ENCODE measurements at places on chromosomes 7 and 10. TPM values are rescaled to one million over a fixed set of nuclear protein-coding genes. Genes with fewer than 3 reads are reported as not detected.

Gene STAM
- total RNA-seq: 17.8 TPM

Gene CDC14C
- total RNA-seq: not detected

Gene GPR37
- total RNA-seq: 14.7 TPM

Gene SNCG
- total RNA-seq: 28.3 TPM

Gene CACNB2
- total RNA-seq: 84.7 TPM

Gene SFTPA2
- total RNA-seq: 8.3 TPM

Gene NAT16
- not detected for total RNA-seq

Gene HOXA9
- not detected for total RNA-seq

Gene GNGT1
- total RNA-seq: not detected

Gene NUTM2D
- total RNA-seq: 3.0 TPM

Gene ANKRD7
- 1.2 TPM for total RNA-seq

- H3K4me3 ChIP-seq: peak overlapping the region; percentile 38
- H3K27ac ChIP-seq: no peak overlapping the region
- peaks cover 6% of the 10 kb centered on the region for H3K27me3 ChIP-seq
- peak; percentile 93 for DNase-seq
- no peaks in the 10 kb centered on the region for H3K36me3 ChIP-seq
These were observed 628.7 kb downstream of the TYW1 start for GRCh38 chr7:67625257-67625737.

DNA sequence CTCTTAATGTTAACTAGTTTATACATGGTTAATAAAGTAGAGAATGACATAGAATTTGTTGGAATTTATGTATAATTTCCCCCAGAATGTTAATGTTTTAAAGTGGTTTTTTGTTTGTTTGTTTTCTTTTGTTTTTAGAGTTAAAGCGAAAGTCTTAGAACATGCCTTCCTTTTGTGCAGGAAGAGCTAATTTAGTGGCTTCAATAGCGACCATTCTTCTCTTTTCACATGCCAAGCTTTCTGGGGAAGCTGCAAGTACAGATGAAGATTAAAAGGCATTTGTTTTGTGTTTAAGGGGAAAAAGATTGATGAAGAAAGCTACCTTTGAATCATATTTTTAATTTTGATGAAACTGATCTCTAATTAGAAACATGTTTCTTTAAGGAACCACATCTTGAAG lies 256.3 kb upstream of the CSTF2T start:
- H3K36me3 ChIP-seq: no peaks in the 10 kb centered on the region
- H3K27me3 ChIP-seq: no peaks in the 10 kb centered on the region
- H3K27ac ChIP-seq: no peak overlapping the region
- no peak for DNase-seq

- no peaks in the 10 kb centered on the region for H3K4me1 ChIP-seq
- peak; percentile 86 for DNase-seq
- H3K27ac ChIP-seq: no peak overlapping the region
- no peaks in the 10 kb centered on the region for H3K27me3 ChIP-seq
- H3K4me3 ChIP-seq: no peak overlapping the region
These were observed 22.3 kb upstream of the ARHGAP22 start for GRCh38 chr10:48626986-48627731.

- peaks cover 62% of the 10 kb centered on the region for H3K4me1 ChIP-seq
- H3K4me3 ChIP-seq: no peak overlapping the region
- peak overlapping the region; percentile 28 for H3K27ac ChIP-seq
- H3K27me3 ChIP-seq: peaks cover 69% of the 10 kb centered on the region
These were observed 546 bp upstream of the HOXA3 start for GRCh38 chr7:27152816-27153442.

GRCh38 chr10:88089498-88089897 lies 226.1 kb downstream of the PTEN start:
- no peak overlapping the region for H3K27ac ChIP-seq
- H3K4me3 ChIP-seq: no peak overlapping the region

DNA sequence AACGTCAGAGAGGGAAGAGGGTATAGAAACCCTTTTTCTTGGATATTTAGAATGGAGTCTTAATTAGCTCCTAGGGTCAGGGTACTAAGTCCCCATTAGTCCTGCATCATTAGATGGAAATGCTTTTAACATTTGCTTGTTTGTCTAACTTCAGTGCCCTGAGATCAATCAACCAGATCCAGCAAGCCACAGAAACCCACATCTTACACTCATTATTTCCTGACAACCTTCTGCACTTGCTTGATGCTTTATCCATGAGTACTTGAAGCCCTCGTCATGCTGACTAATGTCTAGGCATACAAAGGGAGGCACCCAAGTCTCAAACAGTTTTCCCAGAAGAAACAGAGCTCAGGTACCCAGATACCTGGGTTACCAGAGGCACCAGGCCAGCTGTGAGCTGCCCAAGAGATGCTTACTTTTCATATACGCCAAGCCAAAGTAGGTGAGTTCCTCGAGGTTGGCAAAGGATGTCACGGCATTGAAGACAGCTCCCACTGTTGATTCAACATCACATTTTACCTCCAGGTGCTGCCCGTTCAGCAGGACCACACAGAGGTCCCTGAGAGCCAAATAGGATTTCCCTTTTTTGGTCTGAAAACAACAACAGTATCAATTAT lies 42.7 kb downstream of the FRMPD2 start:
- H3K27me3 ChIP-seq: peaks cover 6% of the 10 kb centered on the region
- no peak overlapping the region for H3K27ac ChIP-seq
- no peak for DNase-seq
- no peaks in the 10 kb centered on the region for H3K36me3 ChIP-seq
- H3K4me1 ChIP-seq: no peaks in the 10 kb centered on the region

GRCh38 chr10:7467031-7467667 lies 56.3 kb upstream of the SFMBT2 start:
- DNase-seq: no peak
- H3K4me3 ChIP-seq: no peak overlapping the region
- no peaks in the 10 kb centered on the region for H3K4me1 ChIP-seq
- H3K27ac ChIP-seq: no peak overlapping the region
- no peaks in the 10 kb centered on the region for H3K27me3 ChIP-seq
- H3K36me3 ChIP-seq: no peaks in the 10 kb centered on the region

GRCh38 chr7:136865236-136865635 lies 3.2 kb upstream of the CHRM2 start:
- no peak overlapping the region for H3K4me3 ChIP-seq
- no peak overlapping the region for H3K27ac ChIP-seq
- H3K27me3 ChIP-seq: peaks cover 14% of the 10 kb centered on the region
- no peak for DNase-seq

DNA sequence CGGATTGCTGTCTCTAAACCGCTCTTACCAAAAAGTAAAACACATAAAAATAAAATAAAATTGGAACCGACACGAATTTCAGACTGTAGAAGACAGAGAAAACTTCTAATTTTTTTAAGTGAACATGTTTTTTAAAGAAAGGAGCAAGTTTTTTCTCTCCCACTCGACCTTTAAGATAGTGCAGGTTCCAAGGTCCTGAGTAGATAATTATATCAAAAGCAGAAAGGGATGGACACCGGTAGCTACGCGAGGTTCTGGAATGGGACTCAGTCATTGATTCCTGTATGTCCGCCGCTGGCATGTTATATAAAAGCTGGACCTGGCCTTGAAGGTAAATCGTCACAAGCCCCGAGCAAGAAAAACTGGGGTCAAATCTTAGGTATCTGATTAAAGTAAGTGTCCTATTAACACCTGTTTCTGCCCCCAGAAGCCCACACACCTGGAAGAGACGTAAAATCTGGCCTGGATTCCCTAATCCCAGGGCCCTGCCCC lies 462 bp upstream of the CISD1 start:
- no peaks in the 10 kb centered on the region for H3K36me3 ChIP-seq
- DNase-seq: no peak
- H3K4me3 ChIP-seq: peak overlapping the region; percentile 81
- peak overlapping the region; percentile 98 for H3K27ac ChIP-seq
- H3K27me3 ChIP-seq: no peaks in the 10 kb centered on the region

DNA sequence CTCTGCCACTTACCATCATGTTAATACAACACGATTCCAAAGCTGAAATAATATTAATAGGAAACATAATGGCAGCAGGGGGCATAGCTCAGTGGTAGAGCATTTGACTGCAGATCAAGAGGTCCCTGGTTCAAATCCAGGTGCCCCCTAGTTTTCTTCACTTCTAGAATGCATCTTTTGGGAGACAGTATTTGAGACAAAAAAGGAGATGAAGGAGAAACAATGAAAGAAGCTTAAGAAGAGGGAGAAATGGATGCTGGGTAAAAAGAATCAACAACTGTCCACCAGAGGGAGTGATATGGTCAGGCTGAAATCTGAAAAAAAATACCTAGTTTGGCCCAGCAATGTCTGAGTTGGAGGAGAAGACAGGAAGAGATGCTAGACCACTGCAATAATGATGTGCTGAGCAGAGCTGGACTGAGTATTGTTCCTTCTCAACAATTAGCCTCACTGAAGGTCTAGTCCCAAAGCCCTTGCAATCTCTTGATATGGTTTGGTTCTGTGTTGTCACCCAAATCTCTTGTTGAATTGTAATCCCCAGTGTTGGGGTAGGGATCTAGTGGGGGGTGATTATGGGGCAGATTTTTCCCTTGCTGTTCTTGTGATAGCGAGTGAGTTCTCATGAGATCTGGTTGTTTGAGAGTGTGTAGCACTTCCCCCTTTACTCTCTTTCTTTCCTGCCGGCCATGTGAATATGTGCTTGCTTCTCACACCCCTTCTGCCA lies 48.3 kb downstream of the ZNF783 start:
- no peak for DNase-seq
- H3K4me1 ChIP-seq: no peaks in the 10 kb centered on the region
- H3K27me3 ChIP-seq: no peaks in the 10 kb centered on the region
- no peak overlapping the region for H3K4me3 ChIP-seq

DNA sequence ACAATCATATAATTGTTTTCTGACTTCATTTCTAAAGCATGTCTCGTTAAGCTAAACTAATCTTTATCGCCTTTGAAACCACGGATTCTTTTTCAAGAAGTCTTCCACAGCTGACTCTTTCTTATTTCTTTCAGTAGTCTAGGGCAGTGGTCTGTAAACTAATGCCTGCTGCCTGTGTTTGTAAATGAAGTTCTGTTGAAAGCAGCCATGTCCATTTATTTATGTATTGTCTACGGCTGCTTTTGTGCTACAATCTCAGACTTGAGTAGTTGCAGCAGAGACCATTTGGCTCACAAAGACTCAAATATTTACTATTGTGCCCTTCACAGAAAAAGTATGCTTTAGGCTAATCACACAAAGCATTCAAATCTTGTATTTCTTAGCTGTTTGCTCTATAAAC lies 20.3 kb upstream of the ABLIM1 start:
- no peak overlapping the region for H3K4me3 ChIP-seq
- H3K36me3 ChIP-seq: no peaks in the 10 kb centered on the region
- peaks cover 13% of the 10 kb centered on the region for H3K4me1 ChIP-seq
- DNase-seq: no peak
- H3K27ac ChIP-seq: no peak overlapping the region
- no peaks in the 10 kb centered on the region for H3K27me3 ChIP-seq

DNA sequence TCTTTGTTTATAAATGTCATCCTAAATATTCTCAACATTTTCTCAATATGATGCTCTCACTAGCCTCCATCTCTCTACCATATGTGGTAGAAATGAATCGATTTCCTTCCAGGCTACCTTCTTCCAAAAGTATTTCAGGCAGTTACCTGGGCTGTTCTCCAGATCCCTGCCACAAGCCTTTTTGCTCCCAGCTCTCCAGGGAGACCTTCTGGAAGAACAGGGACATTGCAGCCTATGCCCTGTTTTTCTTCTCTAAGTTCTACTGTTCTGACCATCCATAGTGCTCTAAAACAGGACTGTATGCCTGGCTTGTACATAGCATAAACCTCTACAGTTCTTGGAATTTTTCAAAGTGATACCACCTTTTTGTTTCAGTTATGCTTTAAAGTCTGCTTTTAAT lies 552.8 kb downstream of the ANKRD7 start:
- no peak overlapping the region for H3K4me3 ChIP-seq
- no peak overlapping the region for H3K27ac ChIP-seq
- no peak for DNase-seq
- no peaks in the 10 kb centered on the region for H3K4me1 ChIP-seq

DNA sequence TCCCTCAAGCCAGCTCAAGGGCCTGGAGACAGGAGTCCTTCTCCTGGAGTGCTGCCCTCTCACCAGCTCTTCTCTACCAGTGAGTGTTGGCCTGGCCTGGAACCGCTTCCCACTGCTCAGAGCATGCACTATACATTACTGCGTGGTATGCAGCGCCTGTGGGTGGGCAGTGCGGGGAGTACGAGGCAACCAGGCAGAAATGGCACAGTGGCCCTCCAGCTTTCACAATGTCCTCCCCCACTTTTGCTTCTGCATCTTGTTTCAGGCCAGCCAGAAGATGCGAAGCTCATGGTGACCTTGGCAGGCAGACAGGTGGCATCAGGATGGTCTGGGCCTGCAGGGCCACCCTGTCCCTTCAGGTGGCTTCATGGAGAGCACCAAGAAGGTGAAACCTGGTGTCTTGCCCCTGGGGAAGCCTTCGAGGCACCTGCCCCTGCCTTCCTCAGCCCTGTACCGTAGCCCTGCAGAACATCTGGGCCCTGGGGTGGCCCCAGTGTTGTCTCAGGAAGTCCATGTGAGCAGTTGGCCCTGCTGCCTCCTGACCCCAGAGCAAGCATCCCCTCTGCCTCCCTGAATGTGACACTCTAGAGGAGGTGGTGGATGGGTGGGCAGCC lies 35.8 kb downstream of the RASGEF1A start:
- DNase-seq: no peak
- peaks cover 9% of the 10 kb centered on the region for H3K27me3 ChIP-seq
- no peak overlapping the region for H3K27ac ChIP-seq
- H3K4me1 ChIP-seq: peaks cover 15% of the 10 kb centered on the region
- H3K36me3 ChIP-seq: no peaks in the 10 kb centered on the region

- H3K4me1 ChIP-seq: no peaks in the 10 kb centered on the region
- no peaks in the 10 kb centered on the region for H3K36me3 ChIP-seq
- H3K27me3 ChIP-seq: no peaks in the 10 kb centered on the region
These were observed 952.7 kb upstream of the KCND2 start for GRCh38 chr7:119320316-119320715.

DNA sequence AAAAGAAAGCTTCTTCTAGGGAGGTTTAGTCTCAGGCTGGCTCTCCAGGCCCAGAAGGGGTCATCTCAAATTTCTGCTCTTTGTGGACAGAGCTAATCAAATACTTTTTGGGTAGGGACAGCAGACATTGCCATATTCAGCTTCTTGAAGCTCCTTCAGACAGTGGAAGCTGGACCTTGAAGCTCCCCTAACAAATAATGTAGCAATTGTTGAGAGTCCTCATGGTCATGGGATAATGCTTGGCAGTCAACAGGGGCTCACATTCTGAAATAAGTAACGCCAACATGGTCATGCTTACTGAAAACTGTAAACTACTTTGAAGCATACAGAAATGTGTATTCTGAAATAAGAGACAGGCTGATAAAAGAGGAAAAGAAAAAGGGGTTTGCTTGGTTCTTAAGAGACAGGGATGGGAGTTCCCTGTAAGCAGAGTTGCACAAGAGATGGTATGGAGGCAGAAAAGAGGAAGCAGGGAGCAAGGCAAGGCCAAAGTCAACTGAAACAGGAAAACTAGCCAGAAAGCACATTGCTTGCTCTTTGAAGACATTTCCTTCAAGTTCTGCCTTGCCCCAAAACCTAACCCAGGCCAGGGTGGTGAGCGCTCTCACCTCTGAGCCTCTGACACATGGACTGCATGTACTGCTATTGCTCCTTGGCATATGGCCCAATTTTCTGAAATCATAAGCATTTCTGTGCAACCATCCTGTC lies 53.1 kb upstream of the KMT2E start:
- DNase-seq: no peak
- H3K27ac ChIP-seq: peak overlapping the region; percentile 72
- no peaks in the 10 kb centered on the region for H3K36me3 ChIP-seq
- no peak overlapping the region for H3K4me3 ChIP-seq

Measured in esophagus muscularis mucosa (tissue), 4 donors.